RPMI7951 (cell line): ENCODE measurements at places on chromosomes 6 and 20. TPM values are rescaled to one million over a fixed set of nuclear protein-coding genes. Genes with fewer than 3 reads are reported as not detected.

- no peak for DNase-seq
These were observed 24.4 kb upstream of the STXBP5 start for GRCh38 chr6:147179809-147180208.

GRCh38 chr6:55131616-55132015, 42.7 kb upstream of the HCRTR2 start:
- DNase-seq = no peak

- no peak for DNase-seq
These were observed 16.7 kb upstream of the NEDD9 start for GRCh38 chr6:11248974-11249761.

GRCh38 chr6:162389343-162390085, 338.1 kb downstream of the PRKN start:
- DNase-seq = no peak

DNA sequence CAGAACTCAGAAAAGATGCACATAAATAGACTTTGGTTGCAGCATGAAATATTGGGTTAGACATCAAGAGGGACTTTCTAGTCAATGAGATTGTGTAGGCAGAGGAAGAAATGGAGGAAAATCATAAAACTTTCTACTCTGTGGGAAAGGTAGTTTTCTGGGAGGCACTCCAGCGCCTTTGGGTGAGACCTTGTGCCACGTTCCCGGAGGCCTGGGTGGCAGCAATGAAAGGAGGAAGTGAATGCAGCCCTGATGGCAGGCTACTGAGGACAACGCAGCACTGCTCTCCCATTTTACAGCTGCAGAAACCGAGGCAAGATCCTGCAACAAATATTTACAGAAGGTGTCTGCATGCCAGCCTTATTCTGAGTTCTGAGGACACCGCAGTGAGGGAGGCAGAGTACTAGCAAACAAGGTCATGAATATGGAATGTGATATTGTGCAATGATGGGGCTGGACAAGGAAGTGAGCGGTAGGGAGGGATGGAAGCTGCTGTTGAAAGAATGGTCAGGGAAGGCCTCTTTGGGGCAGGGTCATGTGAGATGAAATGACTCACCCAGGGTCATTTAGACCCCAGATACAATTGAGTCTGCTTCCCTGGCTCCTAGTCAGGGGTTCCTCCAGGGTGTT, 159.1 kb downstream of the TFAP2C start:
- DNase-seq = peak; percentile 100

- peak; percentile 62 for DNase-seq
These were observed 1.4 kb downstream of the STAU1 start for GRCh38 chr20:49186535-49187329.

DNA sequence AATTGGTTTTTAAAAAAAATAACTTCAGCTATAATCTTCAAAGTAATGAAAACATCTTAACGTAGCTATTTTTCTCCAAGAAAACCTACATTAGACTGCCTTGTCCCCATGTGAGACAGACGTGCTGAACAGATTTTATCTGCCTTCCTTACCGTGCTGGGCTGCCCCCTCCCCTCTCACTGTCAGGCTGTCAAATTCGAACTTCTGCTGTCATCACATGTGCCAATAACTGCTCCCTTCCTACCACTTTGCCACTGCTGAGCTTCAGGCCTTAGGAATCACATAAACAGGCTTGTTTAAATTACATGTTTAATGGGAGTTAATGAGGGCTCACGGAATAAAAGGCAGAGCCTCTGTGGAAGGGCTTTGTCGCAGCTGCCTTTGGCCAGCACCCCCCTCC, 77.0 kb upstream of the NHSL1 start:
- no peak for DNase-seq

Gene IRF4
- 0.24 and 0.39 TPM in 2 replicates for total RNA-seq

Gene KCNK16
- not detected in 2 replicates for total RNA-seq

Gene APOBEC2
- not detected in 2 replicates for total RNA-seq

Gene RPP40
- 35.3 and 45.5 TPM in 2 replicates for total RNA-seq

Gene GPLD1
- total RNA-seq = not detected in 2 replicates
